Hepatocyte (in vitro differentiated cells): ENCODE measurements at places on chromosomes 16 and 17. TPM values are rescaled to one million over a fixed set of nuclear protein-coding genes. Genes with fewer than 3 reads are reported as not detected.
A peak's percentile ranks its signal among the peaks of the same experiment; 100 is the strongest.

Gene RHBDL1
- 2.3 and 3.4 TPM in 2 replicates for total RNA-seq

Gene TAF1C
- 30.2 and 32.8 TPM in 2 replicates for total RNA-seq

DNA sequence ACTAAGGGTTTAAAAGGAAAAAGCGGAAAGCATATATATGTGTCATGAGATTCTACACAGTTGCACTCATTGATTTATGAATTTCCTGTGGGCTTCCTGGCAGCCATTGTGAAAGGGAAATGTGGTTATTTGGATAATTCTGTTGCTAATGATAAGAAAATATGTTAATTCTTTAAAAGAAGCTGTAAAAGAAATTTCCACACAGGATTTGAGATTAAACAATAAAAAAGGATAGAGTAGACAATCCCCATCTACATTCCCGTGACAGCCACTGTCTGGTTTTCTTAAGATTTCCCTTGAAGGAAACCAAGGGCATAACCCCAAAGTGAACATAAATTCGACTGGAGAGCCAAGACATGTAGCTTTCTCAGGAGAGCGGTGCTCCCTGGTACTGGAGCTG is 397.5 kb downstream of the CPPED1 start:
- no peaks in the 10 kb centered on the region for H3K36me3 ChIP-seq
- no peak overlapping the region for H3K27ac ChIP-seq
- no peak overlapping the region for H3K4me3 ChIP-seq
- H3K27me3 ChIP-seq, result no peaks in the 10 kb centered on the region

DNA sequence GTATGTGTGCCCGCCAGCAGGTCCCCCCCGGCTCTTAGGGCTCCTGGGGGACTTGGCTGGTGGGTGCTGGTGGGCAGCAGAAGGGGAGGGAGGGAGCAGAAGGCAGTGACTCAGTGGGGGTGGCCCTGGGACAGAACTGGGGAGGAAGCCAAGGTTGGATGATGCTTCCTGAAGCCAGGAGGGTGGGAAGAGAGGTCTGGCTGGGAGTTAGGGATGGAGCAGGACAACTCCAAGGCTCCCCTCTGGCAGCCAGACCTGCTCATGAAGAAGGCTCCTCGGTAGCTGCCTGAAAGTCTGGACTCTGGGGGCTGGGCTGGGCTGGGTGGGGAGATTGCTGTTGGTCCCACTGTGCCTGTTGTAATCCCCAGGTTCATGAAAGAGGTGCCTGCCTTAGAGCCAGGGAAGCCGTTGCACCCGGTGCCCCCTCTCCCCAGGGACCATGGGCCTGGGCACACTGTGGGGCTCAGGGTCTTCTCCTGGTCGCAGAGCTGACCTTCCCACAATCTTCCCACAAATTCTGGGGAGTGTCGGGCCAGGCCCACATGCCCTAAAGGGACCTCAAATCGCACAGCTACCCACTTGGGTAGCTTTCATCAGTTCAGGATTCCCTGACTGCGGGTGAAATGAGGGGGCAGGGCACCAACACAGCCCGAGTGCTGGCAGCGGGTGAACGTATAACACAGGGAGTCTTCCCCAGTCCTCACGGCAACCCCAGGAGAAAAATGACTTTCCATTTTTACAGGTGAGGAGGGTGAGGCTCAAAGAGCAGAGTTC is 1.1 kb upstream of the PLEKHG4 start:
- H3K4me3 ChIP-seq, result no peak overlapping the region
- H3K27ac ChIP-seq, result peak overlapping the region; percentile 85
- no peaks in the 10 kb centered on the region for H3K36me3 ChIP-seq
- H3K4me1 ChIP-seq, result peaks cover 24% of the 10 kb centered on the region
- no peaks in the 10 kb centered on the region for H3K27me3 ChIP-seq
- peak; percentile 42 for DNase-seq

GRCh38 chr16:20214401-20214800 is 112.9 kb downstream of the GP2 start:
- H3K27ac ChIP-seq, result no peak overlapping the region
- no peaks in the 10 kb centered on the region for H3K36me3 ChIP-seq
- DNase-seq, result no peak

DNA sequence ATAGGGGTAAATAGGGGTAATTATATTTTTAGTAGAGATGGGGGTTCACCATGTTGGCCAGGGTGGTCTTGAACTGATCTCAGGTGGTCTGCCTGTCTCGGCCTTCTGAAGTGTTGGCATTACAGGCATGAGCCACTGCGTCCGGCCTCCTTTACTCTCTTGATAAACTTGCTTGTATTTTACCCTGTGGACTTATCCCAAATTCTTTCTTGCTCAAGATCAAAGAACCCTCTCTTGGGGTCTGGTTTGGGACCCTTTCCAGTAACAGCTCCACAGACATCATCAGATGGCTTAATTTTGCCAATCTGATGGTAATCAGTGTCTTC is 5.6 kb upstream of the C1QTNF1 start:
- no peak overlapping the region for H3K4me3 ChIP-seq
- no peak for DNase-seq
- H3K27ac ChIP-seq, result no peak overlapping the region
- H3K4me1 ChIP-seq, result peaks cover 22% of the 10 kb centered on the region
- no peaks in the 10 kb centered on the region for H3K36me3 ChIP-seq
- no peaks in the 10 kb centered on the region for H3K27me3 ChIP-seq

- peaks cover 41% of the 10 kb centered on the region for H3K4me1 ChIP-seq
- H3K27ac ChIP-seq, result no peak overlapping the region
- no peaks in the 10 kb centered on the region for H3K36me3 ChIP-seq
- H3K27me3 ChIP-seq, result no peaks in the 10 kb centered on the region
- no peak for DNase-seq
Observed at GRCh38 chr17:81314398-81315081, 19.4 kb upstream of the SLC38A10 start.
